Stimulated activated CD8-positive, alpha-beta memory T cell treated with anti-CD3 and anti-CD28 coated beads, Interleukin-4, amount 100 ng/mL, for 4 hours (primary cell): ENCODE measurements at places on chromosomes 2 and 18.

- DNase-seq, result no peak
Measured at GRCh38 chr18:74486119-74486849, 9.9 kb upstream of the CNDP2 start.

DNA sequence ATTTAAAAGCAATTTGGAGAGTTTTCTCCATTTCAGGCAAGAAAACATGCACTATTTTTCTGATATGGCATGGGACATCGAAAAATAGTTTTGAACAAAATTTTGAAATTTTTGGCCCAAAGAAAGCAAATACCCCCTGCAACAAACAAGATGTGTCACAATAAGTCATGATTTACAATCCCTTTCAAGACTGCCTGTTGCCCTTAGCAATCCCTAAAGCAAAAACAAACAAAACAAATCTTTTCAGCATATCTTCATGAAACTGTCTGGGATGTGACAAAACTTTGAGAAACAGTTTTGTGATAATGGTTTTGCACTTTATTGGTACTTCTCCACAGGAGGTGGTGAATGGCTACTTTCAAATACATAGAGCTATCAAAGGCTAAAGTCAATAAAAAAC lies 1888.7 kb upstream of the PIK3C3 start:
- no peak for DNase-seq

- DNase-seq, result no peak
Measured at GRCh38 chr2:111071600-111072171, 49.0 kb upstream of the BCL2L11 start.

DNA sequence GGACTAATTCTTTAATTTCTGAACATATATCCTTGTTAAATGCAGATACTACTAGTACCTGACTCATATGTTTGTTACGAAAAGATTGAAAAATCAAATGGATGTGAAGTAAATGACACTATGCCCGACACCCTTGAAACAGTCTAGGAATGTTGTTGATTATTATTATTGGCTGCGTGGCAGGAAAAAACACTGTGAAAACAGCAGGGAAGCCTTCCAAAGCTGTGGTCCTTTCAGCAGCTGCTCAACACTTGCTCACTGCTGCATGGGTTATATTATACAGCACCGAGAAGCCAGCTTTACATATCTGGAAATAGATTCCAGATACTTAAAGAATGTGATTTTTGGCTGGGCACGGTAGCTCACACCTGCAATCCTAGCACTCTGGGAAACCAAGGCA lies 26.5 kb downstream of the CRYGD start:
- DNase-seq, result no peak

DNA sequence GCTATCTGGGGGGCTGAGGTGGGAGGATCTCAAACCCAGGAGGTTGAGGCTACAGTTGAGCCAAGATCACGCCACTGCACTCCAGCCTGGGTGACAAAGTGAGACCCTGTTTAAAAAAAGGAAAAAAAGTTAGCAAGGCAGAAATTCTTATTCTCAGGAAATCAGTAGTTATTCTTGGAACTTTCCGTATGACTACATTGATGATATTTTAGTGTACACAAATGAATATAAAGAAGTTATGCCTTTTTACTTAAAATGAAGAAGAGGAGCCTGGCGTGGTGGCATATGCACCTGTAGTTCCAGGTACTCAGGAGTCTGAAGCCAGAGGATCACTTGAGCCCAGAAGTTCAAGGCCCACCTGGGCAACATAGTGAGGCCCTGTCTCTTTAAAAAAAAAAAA lies 7.4 kb downstream of the SPDYA start:
- DNase-seq, result no peak
